ENCODE measurements at places on chromosomes 13 and 19.

GRCh38 chr19:37470216-37470615, 1.1 kb downstream of the ZNF570 start:
- no peak for DNase-seq

DNA sequence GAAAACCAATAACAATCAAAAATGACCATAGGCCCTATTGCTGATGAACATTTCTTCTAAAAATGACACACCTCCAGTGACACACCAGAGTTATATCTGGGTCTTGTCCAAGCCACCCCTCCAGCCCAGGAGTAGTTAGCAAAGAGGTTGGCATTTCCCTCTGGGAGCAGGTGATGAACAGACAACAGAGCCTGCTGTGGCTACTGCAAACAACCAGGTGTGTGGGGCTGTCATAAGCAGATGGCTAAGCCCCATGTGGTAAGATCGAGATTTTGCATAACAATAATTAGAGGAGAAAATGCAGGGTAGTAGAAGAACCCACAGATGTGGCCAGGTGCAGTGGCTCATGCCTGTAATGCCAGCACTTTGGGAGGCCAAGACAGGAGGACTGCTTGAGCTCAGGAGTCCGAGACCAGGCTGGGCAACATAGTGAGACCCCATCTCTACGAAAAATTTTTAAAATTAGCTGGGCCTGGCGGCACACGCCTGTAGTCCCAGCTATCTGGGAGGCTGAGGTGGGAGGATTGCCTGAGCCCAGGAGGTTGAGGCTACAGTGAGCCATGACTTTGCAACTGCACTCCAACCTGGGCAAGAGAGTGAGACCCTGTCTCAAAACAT, 5.0 kb downstream of the XRCC1 start:
- no peak for DNase-seq

- peak; percentile 48 for DNase-seq
Observed at GRCh38 chr19:17125728-17126677, 50.4 kb downstream of the MYO9B start.

- DNase-seq, result no peak
Observed at GRCh38 chr13:112133499-112134390, 66.8 kb downstream of the SOX1 start.

- DNase-seq, result no peak
Observed at GRCh38 chr19:19662344-19662743, 1.1 kb downstream of the ATP13A1 start.

DNA sequence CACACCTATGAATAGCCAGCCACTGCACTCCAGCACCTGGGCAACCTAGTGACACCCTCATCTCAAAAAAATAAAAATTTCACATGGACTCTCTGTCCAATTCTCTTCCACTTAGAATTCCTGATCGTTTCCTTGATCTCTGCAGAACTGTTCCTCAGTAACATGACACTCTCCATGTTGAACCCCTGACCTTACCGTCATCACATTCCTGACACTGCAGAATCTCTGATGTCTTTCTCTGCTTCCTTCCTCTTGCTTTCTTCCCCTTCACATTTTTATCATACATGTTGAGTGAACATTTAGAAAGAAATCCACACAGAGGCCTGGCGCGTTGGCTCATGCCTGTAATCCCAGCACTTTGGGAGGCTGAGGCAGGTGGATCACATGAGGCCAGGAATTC, 15.0 kb downstream of the ZNF114 start:
- DNase-seq, result no peak
